Kasumi-1 (cell line): ENCODE measurements at places on chromosomes 1 and 21.

- peak; percentile 60 for DNase-seq
Measured at GRCh38 chr1:59666106-59666505, 148.6 kb upstream of the HOOK1 start.

GRCh38 chr1:98331243-98331642 lies 330.3 kb upstream of the SNX7 start:
- no peak for DNase-seq

GRCh38 chr1:241356519-241357365 lies at the start of gene RGS7:
RGS7 (minus strand) TSS chr1:241357205.
- DNase-seq, result no peak

DNA sequence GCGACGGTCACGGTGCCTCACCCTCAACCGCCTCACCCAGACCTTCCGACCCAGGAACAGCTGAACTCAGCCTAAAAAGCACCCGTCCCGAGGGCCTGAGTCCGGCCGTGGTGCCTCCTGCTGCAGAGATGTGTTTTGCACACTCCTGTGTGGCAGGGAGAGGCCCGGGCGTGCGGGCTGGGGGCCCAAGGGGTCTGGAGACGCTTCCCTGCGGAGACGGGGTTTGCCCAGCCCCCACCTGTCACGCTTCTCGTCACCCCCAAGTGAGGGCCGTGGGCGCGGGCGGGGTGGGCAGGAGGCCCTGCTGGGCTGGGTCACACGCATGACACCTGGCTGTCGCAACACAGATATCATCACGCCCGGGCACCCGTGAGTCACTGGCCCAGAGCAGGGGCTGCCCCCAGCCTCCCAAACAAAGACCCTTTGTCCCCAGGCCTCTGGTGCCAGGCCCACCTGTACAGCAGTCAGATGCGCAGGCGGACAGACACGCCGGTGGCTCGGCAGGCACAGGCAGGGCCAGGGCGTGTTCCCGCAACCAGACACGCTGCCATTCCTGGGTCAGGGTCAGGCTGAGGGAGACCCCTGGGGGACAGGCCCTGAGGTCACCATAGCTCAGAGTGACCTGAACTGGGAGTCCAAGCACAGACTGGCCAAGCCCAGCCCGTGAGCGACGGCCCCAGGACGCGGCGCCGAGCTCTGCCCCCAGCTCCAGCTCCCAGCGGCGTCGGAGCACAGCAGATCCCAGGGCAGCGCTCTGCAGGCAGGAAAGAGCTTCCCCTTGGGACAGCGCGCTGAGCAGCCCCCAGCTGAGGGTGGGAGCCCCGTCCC lies 6.1 kb downstream of the B3GALT6 start:
- no peak for DNase-seq

- DNase-seq, result no peak
Measured at GRCh38 chr1:46072975-46073374, 59.5 kb downstream of the PIK3R3 start.

GRCh38 chr1:194653385-194653784 lies 1467.0 kb upstream of the B3GALT2 start:
- DNase-seq, result no peak

DNA sequence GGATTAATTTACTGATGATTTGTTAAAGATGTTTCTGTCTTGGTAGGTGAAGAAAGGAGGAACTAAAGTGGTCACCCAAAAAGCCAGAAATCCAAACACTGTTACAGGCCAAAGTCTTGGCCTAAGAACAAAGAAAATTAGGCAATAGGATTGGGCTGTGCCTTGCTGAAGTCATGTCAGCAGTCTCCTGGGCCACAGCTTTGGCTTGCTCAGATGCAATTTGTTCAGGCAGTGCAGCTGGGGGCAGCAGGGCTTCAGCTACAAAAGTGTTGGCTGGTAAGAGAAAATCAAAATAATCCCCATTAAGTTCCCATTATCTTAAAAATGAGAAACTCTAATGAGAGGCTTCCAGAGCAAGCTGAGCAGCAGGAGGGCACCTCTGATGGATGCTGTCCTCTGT lies 14.0 kb upstream of the RAP1A start:
- DNase-seq, result no peak

- no peak for DNase-seq
Measured at GRCh38 chr1:169110689-169111447, 4.4 kb downstream of the ATP1B1 start.

GRCh38 chr1:76294482-76295194 lies 220.1 kb downstream of the ST6GALNAC3 start:
- DNase-seq, result no peak

- no peak for DNase-seq
Measured at GRCh38 chr1:173039626-173040025, 11.1 kb downstream of the TNFSF18 start.

- DNase-seq, result no peak
Measured at GRCh38 chr21:44866780-44867179, 6.7 kb downstream of the PTTG1IP start.

- no peak for DNase-seq
Measured at GRCh38 chr1:40873863-40874472, 11.8 kb upstream of the CITED4 start.

- no peak for DNase-seq
Measured at GRCh38 chr1:91529856-91530255, 29.2 kb downstream of the CDC7 start.

DNA sequence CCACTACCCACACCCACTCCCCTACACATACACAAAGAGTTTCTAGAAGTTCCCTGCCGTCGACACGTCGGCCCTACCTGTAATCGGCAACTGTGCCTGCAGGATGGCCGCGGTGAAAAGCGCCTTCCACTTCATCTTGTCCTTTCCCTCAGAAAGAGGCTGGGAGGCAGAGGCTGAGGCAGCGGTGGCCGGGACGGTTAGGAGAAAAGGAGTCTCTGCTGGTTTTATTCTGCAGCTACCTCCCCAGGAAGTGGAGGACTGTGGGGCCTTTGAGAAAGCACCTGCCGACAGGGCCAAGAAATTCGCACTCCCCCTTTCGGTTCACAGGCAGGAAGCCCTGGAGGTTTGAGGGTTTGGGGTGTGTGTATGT lies at the start of gene CD247:
Gene CD247, minus strand, starts transcription at position 199 of the 370 bp plus-strand sequence. Its CDS starts 64 bp downstream, at position 135.
- no peak for DNase-seq

GRCh38 chr1:78240755-78241154 lies 195.0 kb downstream of the GIPC2 start:
- no peak for DNase-seq

DNA sequence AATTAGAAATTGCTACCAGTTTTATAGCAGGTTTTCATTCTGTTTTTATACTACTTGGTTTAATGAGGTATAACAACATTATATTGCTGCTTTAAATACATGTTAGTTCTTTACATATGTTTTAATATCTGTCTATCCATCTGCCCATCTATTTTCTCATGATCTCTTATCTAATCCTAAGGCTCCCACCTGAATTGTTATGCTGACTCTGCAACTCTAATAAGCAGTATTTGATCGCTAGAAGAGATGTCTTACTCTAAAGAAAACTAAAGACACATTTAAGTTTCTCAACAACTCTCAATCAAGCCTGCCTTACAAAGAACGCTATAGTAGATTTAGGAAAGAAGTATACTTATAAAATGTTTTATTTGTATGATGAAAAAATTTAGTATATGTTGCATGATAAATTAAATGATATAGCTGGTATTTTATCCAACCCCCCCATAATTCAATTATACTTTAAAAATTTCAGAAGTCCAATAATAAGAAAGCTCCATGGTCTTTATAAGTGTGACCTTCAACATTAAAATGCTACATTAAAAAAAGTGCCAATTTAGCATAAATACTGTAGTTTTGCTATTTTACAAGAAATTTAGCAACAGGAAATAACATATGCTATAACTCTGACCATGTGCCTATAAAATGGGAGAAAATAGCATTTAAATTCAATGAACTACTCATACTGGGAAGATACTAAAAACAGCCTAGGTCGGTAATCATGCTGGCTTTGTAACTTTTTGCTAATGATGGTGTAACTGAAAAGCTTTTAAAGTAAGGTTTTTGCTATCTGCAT lies 180.3 kb downstream of the NEGR1 start:
- DNase-seq, result no peak

DNA sequence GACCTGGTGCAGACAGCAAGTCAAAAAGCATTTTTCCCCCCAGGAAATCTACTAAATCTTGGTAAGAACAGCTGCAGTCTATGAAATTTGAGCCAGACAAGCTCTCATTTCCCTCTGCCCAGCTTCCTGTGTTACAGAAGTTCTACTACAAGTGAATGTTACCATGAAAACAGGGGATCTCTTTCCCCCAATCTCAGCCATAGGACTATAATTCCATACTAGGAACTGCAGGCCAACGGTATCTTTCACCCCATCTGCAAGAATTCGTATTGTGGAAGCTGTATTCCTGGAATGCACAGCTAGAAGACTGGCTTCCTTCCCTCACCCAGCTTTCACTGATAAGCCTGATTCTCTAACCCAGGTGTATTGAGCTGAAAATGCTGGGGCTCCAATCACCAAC lies 1655.4 kb downstream of the BRINP3 start:
- peak; percentile 28 for DNase-seq

- no peak for DNase-seq
Measured at GRCh38 chr1:193868425-193868824, 682.0 kb upstream of the B3GALT2 start.

- DNase-seq, result no peak
Measured at GRCh38 chr1:54606096-54606989, 17.0 kb downstream of the FAM151A start.

DNA sequence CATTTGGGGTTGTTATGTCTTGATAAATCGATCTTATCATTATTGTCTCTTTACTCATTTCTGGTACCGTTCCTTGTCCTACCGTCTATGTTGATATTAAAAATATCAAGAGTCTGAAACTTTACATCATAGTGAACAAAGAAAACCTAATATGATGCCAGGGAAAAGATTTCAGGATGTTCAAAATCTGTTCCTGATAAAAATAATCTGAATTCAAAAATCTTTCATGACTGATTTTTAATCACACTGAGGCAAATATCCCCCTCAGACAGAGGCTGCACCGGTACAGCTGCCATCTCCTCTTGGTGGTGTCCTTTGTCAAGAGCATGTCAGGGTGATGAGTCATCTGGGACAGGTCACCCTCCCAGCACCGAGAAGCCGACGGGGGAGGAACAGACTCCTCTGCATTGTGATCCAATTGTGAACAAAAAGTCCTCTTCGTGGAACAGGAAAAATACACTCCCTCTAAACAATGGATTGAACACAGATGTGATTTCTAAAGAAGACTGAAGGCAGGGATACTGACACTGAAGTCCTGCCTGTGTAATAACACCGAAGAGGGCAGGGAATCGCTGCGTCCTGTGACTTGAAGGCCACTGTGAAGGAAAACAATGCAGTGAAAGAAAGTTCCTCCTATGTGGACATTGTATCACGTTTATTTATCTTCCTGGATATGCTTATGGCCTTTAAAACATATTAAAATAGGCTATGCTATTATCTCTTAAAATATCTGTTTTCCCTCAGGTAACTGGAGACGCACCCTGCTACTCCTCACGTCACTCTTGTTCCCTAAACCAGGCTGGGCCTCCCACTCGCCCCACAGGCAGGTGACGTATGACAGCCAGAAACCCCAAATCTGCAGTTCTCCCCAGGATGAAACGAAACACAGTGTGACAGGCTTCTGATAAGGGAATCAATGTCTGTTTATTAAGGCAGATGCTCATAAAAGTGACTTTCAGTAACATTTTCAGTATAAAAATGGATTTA lies 4.3 kb upstream of the SPATC1L start:
- peak; percentile 19 for DNase-seq

- DNase-seq, result no peak
Measured at GRCh38 chr1:6414881-6415626, 4.7 kb downstream of the HES2 start.

GRCh38 chr1:102191723-102192122 lies 195.0 kb upstream of the OLFM3 start:
- DNase-seq, result peak; percentile 69

DNA sequence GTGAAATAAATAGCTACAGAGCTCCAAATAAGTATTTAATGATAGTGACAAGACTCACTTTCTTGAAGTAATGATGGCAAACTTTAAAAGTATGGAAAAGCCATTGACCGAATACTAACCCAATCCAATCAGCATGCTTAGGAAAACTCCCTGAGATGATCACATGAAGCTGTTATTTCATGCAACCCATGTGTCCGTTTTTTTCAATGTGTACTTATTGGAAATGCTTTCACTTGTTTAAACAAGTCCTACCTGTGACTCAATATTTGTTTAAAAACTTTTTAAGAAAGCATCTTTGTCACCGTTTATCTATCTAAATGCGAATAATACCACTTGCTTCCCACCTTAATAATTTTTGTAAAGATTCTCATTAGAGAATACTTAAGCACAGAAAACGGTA lies 185.8 kb downstream of the NRIP1 start:
- no peak for DNase-seq

DNA sequence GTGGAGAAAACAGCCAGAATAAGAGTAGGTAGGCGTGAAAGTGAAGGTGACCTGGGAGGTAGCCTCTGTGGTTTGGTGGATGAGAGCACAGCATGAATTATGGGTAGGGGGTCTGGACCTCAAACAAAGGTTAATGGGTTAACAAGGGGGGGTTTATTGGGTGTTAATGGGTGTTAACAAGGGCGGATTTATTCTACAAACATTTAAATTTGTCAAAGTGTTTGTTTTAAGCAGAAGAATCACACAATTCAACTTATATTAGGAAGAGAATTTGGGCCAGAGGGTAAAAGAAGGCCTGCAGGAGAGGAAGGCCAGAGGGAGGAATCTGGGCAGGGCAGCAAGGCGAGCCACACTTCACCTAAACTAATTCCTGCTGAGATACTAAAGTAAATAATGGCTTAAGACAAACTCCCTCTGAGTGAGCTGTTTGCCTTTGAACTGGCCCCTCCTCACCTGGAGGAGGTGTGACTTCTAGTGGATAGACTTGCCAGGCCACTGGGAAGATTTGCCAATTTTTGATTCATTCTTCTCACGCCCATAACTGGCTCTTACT lies 191.7 kb downstream of the GIPC2 start:
- DNase-seq, result no peak

- no peak for DNase-seq
Measured at GRCh38 chr21:16047904-16048303, 318.1 kb downstream of the USP25 start.

DNA sequence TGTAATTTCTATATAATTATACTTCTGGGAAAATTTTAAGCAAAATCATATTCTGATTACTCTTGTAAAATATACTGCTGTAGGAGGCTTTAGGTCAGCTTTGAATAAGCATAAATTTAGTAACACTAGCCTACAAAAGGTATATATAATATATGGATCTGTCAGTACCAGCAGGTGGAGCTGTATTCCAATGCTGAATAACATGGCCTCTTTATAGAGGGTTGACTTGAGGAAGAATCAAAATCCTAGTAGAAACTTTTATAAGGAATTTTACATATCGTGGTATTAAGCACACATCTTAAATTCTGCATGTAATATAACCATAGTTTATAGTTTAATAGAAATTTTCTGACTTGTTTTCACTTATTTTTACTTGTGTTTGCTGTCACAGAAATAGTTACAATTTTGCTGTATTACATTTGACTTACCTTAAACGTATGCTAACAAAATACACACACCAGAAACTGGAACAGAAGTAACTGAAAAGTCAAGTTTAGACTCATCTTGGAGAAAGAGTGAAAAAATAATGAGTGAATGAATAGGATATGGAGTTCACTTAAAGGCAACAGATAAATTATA lies 79.3 kb downstream of the HMCN1 start:
- DNase-seq, result peak; percentile 64
